NCI-H187 (cell line): ENCODE measurements at places on chromosomes 11 and 22.
A peak's percentile ranks its signal among the peaks of the same experiment; 100 is the strongest.

DNA sequence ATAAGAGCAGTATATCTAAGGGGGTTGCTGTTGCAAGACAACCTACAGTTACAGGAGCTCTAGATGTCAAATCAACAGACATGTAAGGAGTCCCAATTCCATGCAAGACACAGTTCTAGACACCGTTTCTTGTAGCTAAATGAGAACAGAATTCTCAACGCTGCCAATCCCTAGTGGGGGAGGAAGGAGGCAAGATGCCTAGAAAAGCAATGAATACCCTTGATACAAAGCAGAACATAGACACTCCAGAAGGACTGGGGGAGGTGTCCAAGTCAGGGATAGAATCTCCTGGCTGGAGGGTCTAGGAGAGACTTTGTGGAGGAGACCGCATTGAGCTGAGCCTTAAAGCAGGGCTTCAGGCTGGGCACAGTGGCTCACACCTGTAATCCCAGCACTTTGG, 280.2 kb downstream of the BUD13 start:
- no peak for DNase-seq

GRCh38 chr11:96168623-96169022, 174.4 kb downstream of the MAML2 start:
- no peak for DNase-seq

- DNase-seq = no peak
Observed at GRCh38 chr11:61717286-61718033, 35.0 kb upstream of the MYRF start.

DNA sequence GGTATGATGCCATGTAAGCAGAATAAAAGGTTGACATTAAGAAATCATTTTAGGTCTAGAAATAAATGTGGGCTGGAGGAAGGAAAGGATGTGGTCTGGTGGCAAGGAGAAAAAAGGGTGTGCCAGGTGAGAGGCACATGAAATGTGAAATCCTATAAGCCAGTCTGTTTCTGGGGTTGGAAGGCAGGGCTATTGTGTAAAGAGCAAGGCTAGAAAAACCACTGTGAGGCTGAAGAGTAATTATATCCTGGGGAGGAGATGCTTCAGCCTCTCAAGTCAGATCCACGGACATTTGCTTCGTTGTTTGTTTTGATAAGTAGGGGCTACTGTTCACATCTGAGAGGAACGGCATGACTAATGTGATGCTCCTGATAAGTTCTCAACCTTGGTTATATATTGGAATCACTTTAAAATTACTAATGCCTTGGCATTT, 77.5 kb upstream of the CTSC start:
- DNase-seq = peak; percentile 14

DNA sequence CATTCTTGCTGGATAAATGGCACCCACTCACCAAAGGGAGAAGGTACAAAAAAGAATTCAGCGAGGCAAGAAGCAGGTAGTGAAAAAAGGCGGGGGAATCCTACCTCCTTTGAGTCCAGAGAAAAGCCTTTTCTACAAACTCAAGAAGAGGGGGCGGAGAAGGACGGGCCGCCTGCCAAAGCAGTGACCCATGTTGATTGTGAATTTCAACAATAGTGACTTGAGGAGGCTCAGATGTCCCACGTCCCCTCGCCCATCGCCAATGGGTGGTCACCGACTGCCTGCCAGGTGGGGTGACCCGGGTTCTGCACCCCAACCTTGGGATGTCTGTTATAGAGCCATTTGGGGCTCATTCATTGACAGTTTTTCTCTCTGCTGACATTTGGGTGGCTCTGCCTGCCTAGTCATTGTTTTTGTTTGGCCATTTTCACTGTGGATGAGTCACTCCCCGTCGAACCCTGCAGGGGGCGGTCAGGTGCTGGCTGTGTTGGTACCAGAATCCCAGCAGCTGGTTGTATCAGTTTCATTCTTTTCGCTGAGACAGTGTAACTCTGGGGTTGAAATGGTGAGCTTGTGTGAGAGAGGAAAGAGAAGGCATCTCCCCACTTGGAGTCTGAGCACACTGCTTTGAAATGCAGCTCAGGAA, 163.4 kb upstream of the NCAM1 start:
- DNase-seq = no peak

GRCh38 chr11:110955776-110956175, 243.5 kb upstream of the ARHGAP20 start:
- no peak for DNase-seq

GRCh38 chr11:116166573-116167465, 606.0 kb downstream of the BUD13 start:
- DNase-seq = no peak
